ENCODE measurements at places on chromosomes 5 and 9.

DNA sequence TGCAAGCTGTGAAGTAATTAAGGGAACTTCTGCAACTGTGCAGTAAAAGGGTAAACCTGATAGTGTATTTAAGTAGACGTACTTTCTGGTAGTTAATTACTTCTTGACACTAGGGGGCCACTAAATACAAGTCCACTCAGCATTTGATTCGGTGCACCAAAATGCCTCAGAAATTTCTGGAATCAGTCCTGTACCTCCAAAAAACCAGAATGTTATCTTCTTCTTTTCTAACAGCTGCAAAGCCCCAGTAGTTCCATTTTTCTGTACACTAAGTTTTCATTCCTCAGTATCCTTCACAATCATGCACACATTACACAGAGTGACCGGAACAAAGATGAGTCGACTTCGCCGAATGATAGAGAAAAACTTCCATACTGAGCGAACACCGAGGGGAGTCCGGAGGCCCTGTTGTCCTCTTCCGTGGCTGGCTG is 484 bp downstream of the GFM2 start:
- peak; percentile 74 for DNase-seq

DNA sequence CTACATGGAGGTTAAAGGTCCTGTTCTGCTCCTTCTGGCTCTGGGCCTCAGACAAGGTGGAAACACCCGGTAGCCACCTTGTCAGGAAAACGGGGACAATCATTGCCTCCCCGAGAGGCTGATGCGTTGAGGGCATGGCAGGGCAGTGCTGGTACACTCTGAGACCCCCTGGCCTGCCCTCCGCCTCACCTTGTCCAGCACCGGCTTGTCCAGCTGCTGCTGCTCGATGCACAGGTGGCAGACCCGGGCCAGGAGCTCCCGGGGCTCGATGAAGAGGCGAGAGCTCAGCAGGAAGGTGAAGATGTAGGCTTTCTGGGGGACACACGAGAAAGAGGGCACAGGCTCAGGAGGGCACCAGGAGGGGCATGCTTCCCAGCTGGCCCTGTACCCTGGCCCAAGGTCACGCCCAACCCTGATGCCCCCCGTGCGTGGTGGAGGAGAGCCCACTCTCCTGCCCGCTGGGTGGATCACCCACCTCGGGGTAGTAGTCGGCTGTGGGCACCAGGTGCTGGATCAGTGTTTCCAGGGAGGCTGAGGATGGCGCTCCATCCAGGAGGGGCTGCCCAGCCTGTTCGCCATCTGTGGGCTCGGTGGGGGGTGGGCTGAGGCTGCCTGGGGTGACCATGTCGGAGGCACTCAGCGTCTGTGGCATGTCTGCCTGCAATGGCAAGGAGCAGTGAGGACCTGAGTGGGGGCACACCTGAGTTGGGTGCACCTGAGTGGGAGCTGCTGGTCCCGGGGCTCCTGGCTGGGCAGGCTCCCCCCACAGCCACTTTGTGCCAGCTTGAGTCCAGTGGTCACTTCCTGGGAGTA is 66.0 kb upstream of the RNF130 start:
- DNase-seq = no peak

DNA sequence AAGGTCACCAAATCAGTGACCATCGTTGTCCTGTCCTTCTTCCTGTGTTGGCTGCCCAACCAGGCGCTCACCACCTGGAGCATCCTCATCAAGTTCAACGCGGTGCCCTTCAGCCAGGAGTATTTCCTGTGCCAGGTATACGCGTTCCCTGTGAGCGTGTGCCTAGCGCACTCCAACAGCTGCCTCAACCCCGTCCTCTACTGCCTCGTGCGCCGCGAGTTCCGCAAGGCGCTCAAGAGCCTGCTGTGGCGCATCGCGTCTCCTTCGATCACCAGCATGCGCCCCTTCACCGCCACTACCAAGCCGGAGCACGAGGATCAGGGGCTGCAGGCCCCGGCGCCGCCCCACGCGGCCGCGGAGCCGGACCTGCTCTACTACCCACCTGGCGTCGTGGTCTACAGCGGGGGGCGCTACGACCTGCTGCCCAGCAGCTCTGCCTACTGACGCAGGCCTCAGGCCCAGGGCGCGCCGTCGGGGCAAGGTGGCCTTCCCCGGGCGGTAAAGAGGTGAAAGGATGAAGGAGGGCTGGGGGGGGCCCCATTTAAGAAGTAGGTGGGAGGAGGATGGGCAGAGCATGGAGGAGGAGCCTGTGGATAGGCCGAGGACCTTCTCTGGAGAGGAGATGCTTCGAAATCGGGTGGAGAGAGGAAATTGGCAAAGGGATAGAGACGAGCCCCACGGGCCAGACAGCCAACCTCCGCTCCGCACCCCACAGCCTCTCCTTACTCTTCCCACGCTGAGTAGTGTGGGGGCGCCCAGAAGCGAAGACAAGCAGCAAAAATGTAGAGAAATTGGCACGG is 1.7 kb downstream of the RXFP3 start:
- no peak for DNase-seq

DNA sequence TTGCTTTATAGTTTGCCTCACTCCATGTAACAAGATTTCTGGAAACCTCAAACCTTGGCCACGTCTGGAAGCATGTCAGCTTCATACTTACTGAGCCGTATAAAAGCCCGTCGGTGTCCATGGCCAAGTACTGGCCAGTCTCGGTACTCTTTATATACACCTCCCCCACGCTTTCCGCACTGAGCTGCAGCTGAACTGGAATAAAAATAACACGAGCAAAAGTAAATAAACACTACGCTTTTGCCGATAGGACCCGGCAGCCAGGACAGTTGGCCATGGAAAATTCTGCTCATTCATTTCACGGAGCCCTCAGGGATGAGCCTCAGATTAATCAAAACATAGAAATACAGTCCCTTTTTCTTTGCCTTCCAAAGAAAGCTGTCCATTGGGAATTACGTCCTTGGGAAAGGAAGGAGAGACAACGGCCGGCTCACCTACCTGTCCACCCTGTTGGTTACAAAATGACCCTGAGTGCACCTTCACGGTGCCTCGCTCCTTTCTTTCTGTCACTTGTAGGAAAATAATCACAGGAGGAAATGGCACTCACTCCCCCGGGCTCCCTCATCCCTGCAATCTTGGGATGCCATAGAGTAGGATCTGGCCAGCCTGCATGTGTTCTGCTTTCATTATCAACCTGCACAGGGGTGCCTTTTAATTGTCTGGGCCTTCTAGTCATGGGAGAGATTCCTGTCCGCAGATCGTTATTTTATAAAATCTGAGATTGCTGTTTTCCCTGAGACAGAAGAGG is 85.1 kb downstream of the FGF1 start:
- peak; percentile 70 for DNase-seq

DNA sequence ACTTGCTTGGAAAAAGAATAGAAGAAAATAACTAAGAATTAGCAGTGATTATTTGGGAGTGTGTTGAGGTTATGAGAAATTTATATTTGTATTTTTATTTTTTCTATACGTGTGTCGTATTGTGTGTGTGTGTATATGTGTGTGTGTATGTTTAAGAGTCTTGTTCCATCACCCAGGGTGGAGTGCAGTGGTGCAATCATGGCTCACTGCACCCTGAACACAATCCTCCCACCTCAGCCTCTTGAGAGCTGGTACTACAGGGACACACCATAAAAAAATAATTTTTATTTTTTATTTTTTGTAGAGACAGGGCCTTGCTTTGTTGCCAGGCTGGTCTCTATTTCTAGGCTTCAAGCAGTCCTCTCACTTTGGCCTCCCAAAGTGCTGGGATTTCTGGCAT is 643.8 kb downstream of the PDE4D start:
- no peak for DNase-seq

DNA sequence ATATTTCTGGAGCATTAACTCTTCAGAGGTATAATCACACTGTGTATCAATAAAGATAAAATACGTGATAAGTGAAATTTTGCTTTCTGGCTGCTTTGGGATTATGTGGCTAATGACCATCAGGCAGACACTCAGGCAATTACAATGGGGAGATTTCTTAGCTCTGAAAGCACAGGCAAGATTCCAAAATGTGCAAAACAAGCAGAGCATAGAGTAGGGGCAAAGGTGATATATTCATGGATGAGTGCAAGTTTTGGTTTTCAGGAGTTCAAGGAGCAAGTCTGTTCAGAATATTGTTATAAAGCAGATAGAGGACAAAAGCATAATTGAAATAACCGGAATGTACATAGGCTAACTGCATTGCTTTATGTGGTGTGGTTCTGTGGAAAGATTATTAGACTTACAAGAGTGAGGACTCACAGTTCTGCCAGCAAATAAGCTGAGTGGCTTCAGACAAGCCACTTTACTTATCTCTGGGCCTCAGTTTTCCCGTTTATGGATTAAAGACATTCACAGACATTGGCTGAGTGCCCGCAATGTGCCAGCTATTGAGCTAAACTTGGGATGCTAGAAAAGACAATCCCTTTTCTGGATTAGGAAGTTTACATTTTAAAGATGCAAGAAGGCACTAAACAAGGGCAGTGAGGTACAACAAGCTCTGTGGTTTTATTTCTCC is 945.6 kb upstream of the ARRDC3 start:
- no peak for DNase-seq

DNA sequence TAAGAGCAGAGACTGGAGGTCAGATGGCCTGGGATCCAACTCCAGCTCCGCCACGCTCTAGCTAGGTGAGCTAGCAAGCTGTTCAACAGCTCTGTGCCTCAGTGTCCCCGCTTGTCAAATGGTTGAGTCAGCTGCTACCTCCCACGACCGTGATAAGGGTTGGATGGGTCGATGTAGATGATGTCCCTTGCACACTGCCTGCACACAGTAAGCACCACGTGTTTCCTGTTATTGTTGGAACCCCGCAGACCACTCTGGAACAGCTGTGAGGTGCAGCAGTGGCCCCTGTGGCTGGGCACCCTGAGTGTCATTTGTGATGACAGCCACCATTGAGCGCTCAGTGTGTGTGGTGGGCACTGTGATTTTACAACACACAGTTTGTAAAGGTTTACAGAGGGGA is 54.0 kb upstream of the CTSL start:
- DNase-seq = no peak

GRCh38 chr5:126248611-126249010 is 174.6 kb upstream of the GRAMD2B start:
- no peak for DNase-seq

DNA sequence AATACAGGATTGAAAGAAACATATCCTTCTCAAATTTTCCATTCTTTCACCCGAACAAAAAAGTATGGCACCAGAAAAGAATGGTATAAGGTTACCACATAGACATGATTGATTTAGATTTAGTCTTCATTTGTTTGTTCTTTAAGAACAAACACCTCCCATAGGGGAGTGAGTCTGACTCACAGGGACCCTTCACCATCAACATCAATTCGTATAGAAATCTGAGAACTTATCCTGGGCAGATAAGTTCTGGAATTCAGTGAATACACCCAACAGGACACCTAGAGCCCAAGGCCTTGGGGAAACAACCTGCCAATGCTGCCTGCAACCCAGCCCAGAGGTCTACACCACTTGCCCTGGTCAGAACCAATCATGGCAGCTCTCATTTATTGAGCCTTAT is 46.2 kb downstream of the LHFPL2 start:
- no peak for DNase-seq

GRCh38 chr9:76539180-76539579 is 80.2 kb downstream of the GCNT1 start:
- no peak for DNase-seq

Data from cardiac fibroblast (primary cell).